ENCODE measurements at places on chromosomes 6 and 20.

GRCh38 chr6:56962441-56962840 is 7.5 kb downstream of the BEND6 start:
- no peak for DNase-seq

- no peak for DNase-seq
Measured at GRCh38 chr6:160117137-160117536, 4.5 kb upstream of the SLC22A1 start.

- DNase-seq, result no peak
Measured at GRCh38 chr6:26482338-26482737, 17.8 kb upstream of the BTN1A1 start.

DNA sequence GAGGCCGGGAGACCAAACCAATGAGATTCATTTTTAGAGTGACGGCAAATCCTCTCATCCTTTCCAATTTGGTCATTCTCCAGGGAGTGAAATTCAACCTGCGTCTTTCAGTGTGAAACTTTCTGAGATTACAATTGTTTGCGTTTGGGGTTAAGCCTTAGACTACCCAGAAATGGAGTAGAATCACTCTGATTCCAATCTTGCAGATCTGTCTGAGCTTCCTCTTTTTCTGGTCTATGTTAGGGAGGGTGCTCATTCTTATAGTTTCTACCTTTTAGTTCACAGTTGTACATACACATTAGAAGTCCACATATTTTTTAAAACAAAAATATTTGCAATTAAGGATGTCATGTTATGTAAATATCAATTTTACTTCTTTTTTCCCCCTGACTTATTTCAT is 183.0 kb upstream of the PHACTR1 start:
- DNase-seq, result no peak

DNA sequence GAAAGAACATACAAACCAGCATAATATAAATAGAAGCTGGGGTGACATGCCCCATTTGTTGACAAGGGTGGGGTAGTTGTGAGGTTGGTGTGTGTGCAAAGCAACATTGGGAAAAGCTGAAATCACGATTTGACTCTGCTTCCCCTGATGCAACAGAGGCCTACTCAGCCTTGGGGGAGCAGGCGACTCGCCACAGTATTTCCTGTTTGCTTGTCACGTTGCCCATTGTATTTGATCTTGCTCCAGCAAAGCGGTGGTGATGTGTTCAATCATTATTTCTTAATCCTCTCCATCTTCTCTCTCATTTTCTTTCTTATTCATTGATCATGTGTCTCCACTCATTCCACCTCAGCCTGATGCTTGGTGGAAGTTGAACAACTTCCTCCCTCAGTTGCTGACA is 165.8 kb upstream of the CITED2 start:
- DNase-seq, result no peak

- DNase-seq, result no peak
Measured at GRCh38 chr20:25039697-25040437, 18.1 kb downstream of the ACSS1 start.

DNA sequence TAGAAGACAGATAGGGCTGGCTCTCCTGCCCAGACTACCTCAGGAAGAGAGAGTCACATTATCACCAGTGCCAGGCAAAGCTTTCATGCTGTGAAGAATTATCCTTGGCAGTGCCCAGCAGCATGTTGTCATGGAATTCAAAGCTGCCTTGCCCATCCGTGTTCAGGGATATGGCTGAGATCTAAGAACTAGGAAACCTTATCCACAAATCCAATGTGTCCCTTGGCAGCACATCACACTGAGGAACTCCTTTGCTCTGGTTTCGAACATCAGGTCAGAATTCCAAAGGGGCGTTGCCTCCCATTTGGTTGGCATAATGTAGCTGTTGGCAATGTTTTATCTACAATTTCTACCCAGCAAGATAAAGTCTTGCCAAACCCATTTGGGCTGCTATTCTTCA is 52.7 kb downstream of the ADGRF1 start:
- DNase-seq, result no peak

GRCh38 chr20:24952376-24953208 is 3.5 kb downstream of the CST7 start:
- no peak for DNase-seq

DNA sequence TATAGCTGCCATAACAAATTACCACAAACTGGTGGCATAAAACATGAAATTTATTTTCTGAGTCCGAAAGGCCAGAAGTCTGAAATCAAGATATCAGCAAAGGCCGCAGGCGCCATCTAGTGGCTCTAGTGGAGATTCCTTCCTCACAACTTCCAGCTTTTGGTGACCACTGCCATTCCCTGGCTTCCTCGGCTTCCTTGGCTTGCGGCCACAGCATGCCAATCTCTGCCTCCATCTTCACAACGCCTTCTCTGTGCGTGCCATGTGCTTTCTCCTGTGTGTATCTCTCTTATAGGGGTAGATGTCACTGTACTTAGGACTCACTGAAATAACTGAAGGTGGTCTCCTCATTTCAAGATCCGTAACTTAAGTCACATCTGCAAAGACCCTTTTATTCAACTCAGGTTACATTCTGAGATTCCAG is 5.4 kb upstream of the PLAGL1 start:
- peak; percentile 44 for DNase-seq

Data from MM.1S (cell line).